ENCODE measurements at places on chromosomes 5 and 9.

DNA sequence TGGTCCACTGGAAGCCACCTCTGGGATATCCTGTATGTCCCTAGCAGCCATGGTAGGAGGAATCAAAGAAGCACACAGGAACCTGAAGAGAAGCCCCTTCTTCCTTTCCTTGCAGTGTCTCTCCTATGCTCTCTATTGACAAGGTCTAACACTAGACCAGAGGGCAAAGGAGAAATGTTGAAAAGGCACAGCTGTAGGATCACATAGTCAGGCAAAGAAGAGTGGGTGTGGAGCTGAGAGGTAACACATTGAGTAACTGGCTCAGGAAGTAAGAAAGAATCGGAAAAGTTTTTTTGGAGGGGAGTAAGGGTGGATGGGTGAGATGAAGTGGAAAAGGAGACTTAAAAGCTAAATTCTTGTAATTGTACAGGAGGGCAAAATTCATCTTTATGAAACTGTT lies 100.1 kb downstream of the FOCAD start:
- DNase-seq: no peak

DNA sequence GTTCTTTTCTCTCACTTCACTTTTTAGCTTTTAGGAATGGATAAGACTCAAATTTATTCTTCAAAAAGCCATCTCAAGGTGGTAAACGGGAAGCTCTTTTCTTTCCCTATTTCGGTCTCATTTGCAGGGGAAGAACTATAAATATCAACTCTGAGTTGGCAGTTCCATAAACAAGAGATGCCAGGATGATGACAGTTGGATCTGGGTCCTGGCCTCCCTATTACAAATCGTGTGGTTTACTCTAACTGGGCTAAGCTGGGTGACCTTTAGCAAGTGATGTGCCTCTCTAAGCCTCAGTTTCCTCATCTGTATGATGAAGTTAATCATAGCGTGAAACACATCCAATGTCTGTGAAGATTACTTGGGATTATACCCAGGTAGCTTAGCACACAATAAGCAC lies 44.2 kb downstream of the TLE4 start:
- DNase-seq: no peak

DNA sequence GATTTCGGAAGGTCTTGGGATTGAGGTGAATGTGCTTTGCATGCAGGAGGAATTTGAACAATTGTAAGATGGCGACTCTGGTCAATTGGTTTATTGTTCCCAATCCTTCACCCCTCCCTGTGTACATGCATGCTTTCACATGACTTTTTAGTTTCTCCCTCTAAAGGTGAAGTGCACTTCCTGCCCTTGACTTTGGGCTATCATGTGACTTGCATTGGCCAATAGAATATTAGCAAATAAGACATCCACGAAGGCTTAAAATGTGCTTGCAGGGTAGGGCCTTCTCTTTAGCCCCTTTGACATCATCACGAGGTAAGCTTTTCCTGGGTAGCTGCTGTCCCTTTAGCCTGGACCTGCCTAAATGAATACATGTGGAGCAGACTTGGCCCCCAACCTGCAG lies 8.1 kb upstream of the ZBTB43 start:
- DNase-seq: no peak

DNA sequence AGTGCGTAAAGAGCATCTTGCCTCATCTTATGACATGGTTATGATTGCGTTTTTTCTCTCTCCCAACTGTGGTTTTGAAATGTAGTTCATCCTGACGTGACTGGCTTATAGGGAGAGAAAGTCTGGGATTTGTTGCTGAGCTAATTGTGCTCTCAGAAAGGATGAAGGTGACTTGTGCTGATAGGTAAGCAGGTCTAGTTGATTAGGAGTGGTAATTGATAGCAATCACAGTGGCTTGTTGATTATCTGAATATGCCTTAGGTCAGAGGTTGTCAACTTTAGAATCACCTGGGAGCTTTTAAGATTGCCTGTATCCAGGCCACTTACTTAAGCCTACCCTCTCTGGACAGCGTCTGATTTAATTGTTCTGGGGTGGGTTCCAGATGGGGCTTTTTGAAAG lies 117.8 kb downstream of the TLE4 start:
- no peak for DNase-seq

GRCh38 chr9:16191691-16192402 lies 639.0 kb downstream of the CCDC171 start:
- DNase-seq: no peak

GRCh38 chr9:83572524-83572923 lies 34.3 kb upstream of the FRMD3 start:
- DNase-seq: no peak

- no peak for DNase-seq
Measured at GRCh38 chr5:160287378-160288051, 24.8 kb downstream of the CCNJL start.

DNA sequence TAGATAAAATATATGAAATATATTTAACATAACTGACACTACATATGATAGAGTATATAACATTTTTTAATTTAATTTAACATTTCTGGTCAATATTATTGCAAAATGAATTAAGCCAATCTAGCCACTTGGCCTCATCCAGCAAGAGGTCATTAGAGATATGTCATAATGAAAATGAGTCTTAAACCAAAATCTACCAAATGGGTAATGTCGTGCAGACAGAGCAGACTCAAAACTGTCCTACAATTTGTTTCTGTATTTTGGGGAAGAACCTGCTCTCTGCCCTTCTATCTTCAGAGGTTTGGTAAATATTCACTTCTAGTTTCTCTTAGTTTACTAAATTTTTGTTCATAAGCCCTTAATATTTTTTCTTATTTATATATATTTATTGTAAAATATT lies 61.4 kb downstream of the ARHGEF28 start:
- no peak for DNase-seq

DNA sequence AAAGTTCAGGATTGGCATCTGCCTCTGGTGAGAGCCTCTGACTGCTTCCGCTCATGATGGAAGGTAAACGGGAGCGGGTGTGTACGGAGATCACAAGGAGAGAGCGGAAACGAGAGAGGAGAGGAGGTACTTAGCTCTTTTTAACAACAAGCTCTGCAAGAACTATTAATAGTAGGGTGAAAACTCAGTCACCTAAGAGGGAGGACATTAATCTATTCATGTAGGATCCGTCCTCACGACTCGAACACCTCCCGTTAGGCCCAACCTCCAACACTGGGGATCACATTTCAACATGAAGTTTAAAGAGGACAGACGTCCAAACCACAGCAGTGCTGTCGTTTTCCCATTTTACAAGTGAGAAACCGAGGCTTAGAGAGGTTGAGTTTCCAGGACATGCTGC lies 173.7 kb downstream of the SLC28A3 start:
- no peak for DNase-seq

All from GM12864 (cell line).